ENCODE measurements at places on chromosomes 4 and X.
A peak's percentile ranks its signal among the peaks of the same experiment; 100 is the strongest.

DNA sequence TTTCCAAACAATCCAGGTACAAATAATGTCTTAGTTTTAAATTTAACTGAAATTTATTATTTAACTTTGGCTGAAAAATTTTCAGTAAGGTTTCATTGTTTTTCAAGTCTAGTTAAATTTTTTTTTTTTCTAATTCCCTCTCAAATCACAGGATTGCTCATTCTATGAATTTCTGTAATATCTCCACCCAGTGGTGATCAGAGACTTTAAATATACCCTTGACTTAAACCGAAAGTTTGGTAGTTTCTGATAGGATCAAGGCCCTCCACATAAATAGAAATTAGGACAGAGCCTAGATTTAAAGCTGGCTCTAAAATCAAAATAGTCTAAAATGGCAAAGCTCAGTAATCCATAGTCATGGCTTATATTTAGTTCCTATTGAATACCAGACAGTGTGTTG lies 175.4 kb downstream of the TBCK start:
- no peak for DNase-seq

GRCh38 chrX:77009691-77010090 lies 437.5 kb upstream of the FGF16 start:
- DNase-seq, result no peak

- no peak for DNase-seq
Observed at GRCh38 chr4:88195328-88196012, 37.0 kb upstream of the ABCG2 start.

- peak; percentile 5 for DNase-seq
Observed at GRCh38 chrX:26649534-26649933, 433.6 kb downstream of the MAGEB5 start.

DNA sequence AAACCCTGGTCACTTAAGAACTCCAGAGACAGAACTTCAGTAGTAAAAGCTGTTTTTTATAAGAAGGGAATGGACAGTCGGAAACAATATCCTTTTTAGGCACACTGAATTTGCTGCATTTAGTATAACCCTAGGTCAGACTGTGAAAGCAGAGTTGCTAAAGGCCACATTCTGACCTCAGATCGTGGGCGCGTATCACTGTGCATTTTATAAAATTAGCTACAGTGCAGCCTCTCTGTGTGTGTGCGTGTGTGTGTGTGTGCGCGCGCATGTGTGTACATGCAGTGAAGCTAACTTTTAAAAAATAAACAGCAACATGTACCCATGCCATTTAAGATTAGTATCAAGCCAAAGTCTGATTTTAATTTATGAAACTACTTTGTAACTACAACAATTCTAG lies 8.0 kb downstream of the ZNF827 start:
- DNase-seq, result no peak

DNA sequence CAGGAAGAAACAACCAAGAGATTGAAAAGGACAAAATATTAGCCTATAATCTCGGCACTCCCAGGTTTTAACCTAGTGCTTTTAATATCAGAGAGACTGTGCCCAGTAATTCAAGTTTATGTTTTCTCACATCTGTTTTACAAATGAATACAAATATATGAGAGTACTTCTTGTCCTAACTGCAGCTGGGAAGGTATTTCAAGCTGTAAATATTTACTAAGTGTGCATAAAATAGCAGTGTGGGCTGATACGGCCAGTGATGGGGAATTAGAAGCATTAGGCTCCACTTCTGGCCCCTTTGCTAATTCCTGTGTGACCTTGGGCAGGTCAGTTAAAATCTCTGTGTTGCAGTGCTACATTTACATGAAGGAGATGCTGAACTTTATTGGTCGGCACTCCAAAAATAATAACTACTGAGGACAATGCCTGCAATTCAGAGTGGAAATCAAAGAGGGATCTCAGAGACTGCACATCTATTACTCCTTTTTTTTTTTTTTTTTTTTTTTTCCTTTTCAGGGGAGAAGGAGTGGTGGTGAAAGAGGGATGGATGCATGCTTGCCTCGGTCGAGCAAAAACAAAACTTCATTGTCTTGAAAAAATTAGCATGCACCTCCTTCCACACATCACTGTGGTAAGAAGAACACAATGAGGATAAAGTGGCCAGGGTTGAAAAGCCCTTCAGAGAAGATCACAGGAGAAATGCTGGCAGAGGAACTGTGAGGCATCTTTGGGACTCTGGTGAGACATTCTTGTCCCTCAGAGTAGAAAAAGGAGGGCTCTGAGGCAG lies 44.6 kb upstream of the LNX1 start:
- DNase-seq, result no peak

DNA sequence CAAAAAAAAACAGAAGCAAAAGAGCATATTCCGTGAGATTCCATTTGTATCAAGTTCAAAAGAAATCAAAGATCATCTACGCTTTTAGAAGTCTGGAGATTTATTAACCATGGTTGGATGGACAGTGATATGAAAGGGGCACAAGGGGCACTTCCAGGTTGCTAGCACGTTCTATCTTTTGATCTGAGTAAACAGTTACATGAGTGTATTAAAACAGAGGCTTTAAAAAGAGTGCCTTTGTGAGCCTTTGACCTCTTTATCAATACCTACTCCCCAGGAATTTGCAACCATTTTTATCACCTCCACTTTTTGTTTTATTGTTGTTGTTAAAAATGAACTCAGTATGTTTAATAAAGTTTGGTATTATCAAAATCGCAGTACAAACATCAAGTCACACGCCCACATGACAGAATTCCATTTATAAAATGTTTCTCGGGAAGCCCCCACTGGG lies 72.4 kb upstream of the UCP1 start:
- DNase-seq, result peak; percentile 28

- DNase-seq, result no peak
Observed at GRCh38 chr4:179285696-179286095, 1843.5 kb upstream of the AGA start.

- DNase-seq, result no peak
Observed at GRCh38 chr4:28481565-28481964, 1620.9 kb downstream of the STIM2 start.

GRCh38 chrX:83419030-83419792 lies 88.9 kb upstream of the POU3F4 start:
- no peak for DNase-seq

GRCh38 chr4:14182148-14182547 lies 554.6 kb upstream of the BOD1L1 start:
- DNase-seq, result no peak

DNA sequence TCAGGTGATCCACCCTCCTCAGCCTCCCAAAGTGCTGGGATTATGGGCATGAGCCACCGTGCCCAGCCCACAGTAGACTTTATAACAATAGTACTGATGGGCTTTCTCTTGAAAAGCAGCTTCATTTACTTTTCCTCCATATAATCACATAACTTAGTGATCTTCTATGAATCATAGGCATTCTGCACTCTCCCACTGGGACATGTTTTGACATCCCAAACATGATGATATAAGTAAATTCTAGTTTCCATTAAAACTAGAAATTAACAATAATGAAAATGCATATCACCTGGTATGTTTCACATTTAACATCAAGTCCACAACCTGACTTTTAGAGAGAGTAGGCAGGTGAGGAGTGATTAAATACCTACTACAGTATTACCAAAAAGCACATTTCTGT lies 96.5 kb downstream of the CAMK2D start:
- no peak for DNase-seq

- DNase-seq, result no peak
Observed at GRCh38 chrX:155877288-155877687, 3.9 kb upstream of the VAMP7 start.

GRCh38 chr4:169030562-169030982 lies 20.5 kb upstream of the CBR4 start:
- no peak for DNase-seq

- no peak for DNase-seq
Observed at GRCh38 chrX:47798861-47799260, 37.8 kb upstream of the ZNF81 start.
